Dorsolateral prefrontal cortex (tissue), 122 donors: ENCODE measurements at places on chromosomes 13 and 19.

GRCh38 chr19:10043286-10043927, 30.1 kb downstream of the RDH8 start:
- DNase-seq: no peak

DNA sequence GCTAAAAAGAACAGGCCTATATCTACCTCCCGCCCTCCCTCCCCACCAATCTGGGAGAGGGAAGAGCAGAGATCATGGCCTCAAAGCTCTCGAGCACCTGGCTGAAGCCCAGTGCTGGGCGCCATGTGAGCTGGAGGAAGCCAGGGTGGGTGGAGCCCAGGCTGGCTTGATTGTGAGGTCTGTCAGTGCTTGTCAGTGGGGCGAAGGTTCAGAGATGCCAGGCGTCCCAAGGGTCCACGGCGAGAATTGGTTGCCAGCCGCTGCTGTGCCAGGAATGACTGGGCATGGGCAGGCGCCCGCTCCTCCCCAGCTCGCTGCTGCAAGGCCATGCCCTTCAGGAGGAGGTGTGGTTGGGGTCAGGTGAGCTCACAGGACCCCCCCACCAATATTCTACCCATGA, 11.5 kb downstream of the BEST2 start:
- DNase-seq: no peak

- DNase-seq: no peak
These were observed 18.3 kb downstream of the MED26 start for GRCh38 chr19:16609511-16610200.

GRCh38 chr13:100138859-100139491, 50.1 kb downstream of the PCCA start:
- no peak for DNase-seq

DNA sequence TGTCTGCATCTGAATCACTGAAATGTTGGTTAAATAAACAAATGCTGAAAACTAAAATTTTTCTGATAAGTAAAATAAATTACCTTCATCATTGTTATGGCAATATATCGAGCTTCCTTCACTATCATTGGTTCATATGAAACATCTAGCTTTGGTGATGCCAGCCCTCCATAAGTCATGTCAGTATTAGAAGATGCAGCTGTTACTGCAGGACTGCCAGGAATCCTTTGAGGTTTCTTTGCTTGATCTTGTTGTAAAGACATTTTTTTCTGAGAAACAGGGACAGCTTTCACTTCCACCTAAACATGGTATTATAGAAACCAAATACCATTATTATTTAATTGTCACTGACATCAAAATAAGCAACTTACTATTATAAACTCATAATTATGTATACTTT, 123.7 kb upstream of the FBXL3 start:
- no peak for DNase-seq

GRCh38 chr19:13969897-13970296, 17.6 kb downstream of the DCAF15 start:
- DNase-seq: peak; percentile 43

- no peak for DNase-seq
These were observed 45.8 kb downstream of the RUBCNL start for GRCh38 chr13:46341112-46341711.

DNA sequence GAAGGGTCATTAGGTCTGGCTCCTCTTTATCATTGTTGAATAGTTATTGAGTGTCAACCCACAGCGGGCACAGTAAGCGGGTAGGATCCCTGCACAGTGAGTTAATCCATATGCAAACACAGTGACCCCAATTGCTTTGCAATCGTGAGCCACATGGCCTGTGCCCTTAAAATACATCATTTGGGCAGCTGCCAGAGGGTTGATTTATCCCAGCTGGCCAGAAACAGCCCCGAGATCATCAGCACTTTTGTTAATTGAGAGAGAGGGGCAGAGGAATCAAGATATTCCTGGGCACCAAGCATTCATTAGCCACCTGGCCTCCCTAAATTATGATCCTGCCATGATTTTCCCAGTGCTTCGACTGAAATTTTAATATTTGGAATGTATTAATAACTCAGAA, 9.8 kb upstream of the CNMD start:
- DNase-seq: no peak

- DNase-seq: peak; percentile 85
These were observed 1.4 kb upstream of the MAG start for GRCh38 chr19:35290381-35291127.
